Stimulated activated CD8-positive, alpha-beta memory T cell treated with anti-CD3 and anti-CD28 coated beads, Interleukin-4, amount 100 ng/mL, for 24 hours (primary cell): ENCODE measurements at places on chromosomes 2 and 18.

DNA sequence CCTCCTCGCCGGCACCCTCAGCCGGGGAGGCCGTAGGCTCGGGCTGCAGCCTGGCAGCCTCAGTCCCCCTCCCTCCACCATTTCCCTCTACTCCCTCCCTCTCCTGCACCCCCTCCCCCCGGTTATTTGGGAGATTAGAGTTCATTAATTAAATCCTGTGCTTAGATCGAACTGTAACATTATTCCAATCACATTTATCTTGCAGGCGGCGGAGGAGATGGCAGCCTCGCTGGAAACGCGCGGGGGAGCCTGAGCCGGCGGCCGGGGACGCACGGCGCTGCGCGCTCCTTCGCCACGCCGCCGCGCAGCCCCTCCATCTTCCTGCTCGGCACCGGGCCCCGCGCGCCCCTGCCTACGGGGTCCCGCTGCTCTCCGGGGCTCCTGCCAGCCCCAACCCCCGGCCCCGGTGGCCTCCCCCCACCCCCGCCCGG lies at the start of gene ST8SIA3:
Gene ST8SIA3, plus strand, starts transcription at position 287 of the 431 bp plus-strand sequence. CDS start 290 bp downstream, outside the sequence.
- no peak for DNase-seq

GRCh38 chr2:215613280-215613679 lies 177.4 kb upstream of the FN1 start:
- DNase-seq = no peak

DNA sequence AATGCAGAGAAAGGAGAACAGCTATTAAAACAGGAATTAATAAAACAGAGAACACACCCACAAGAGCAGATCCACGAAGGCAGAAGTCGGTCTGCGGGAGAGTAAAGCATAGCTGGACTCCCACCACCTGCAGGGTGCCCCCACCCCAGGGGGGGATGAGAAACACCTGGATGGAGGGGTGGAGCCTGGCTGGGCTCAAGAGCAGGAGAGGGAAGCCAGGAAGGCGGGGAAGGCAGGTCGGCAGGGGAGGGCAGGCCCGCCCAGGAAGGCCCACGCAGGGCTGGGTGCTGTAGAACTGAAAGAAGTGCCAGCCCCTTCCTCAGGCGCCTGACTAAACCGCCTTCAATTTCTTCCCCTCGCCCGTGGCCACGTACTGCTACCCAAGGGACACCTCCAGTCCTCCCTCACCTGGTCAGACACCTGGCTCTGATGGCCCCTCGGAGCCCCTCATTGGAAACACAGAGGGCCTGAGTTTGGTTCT lies 175.4 kb downstream of the HDAC4 start:
- DNase-seq = no peak

GRCh38 chr18:75037689-75037955 lies 171.3 kb downstream of the PTGR3 start:
- DNase-seq = no peak

DNA sequence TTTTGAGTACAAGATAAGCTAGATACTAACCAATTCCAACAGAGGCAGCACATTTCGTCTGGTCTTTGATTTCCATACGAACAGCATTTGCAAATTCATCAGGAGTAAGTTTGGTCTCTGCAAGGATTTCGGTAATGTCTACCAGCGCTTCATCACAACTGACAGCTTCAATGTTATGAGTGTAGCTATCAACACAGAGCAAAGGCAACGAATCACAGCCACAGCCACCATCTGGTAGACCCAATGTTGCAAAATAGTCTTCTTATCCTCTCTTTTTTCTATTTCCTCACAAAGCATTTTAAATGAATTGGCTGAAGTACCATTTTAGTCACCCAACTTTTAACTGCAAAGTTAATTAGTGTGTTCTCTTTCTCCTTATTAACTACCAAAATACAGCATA lies 68.3 kb downstream of the REV1 start:
- no peak for DNase-seq

DNA sequence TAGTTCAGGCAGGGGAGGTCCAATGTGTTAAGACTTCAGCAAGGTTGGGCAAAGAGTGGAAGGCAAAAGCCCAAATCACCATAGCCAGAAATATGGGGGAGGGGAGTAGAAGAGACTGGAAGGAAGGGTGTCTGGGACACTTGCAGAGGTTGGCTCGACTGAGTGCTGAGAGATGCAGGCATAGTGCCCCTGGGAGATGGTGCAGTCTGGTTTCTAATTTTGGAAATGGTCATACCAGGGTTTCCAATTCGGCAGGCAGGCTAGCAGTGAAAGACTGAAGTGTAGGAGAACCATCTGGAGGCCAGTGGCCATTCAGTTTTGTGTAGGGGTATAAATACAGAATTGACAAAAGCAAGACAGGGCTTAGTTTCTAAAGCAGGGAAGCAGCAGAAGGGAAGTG lies 6.2 kb upstream of the SPOPL start:
- no peak for DNase-seq

DNA sequence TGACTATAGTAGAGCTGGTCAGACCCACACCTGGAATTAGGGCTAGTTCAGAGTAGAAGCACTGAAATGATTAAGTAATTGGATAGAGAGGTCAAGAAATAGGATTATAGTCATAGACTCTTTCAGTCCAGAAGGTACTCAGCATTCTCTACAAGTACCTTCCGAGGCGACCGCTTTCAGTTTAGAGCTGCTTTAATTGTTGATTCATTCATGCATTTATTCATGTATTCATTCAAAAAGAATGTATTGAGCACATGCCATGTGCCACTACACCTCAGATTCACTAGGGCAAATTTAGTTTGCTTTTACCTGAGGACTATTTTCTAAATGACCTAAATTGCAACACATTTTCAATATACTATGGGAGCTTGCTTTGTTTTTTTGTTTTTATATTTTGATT lies 48.7 kb downstream of the CRIM1 start:
- no peak for DNase-seq

GRCh38 chr2:43251171-43251731 lies 24.8 kb upstream of the ZFP36L2 start:
- no peak for DNase-seq

DNA sequence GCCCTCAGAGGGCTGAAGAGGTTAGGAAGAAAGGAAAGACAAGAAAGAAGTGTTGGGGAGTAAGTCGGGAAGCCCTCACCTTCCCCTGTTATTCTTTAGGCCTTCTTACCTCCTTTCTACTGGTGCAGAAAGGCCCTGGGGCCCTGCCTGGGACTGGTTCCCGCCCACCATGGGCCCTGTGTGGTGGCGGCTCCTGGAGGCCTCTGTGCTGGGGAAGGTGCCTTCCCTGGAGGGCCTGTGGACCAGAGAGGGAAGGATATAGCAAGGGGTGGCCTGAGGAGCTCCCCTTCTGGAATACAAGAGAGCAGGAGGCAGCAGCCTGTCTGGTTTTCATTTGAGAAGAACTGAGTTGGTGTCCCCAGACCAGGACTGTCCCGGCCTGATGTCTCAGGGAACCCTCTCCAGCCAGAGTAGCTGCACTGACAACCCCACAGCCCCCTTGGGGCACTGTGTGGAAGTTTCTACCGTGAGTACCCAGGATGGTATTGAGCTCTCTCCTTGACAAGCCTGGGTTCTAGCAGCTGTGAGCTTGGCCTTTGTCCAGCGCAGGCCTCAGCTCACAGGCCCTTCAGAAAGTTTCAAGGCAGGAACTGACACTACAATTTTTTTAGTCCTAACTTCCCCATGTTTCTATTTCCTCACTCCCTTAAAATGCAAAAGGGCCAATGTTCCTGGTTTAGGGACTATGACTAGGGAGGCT lies 47.1 kb downstream of the EFR3B start:
- DNase-seq = no peak

DNA sequence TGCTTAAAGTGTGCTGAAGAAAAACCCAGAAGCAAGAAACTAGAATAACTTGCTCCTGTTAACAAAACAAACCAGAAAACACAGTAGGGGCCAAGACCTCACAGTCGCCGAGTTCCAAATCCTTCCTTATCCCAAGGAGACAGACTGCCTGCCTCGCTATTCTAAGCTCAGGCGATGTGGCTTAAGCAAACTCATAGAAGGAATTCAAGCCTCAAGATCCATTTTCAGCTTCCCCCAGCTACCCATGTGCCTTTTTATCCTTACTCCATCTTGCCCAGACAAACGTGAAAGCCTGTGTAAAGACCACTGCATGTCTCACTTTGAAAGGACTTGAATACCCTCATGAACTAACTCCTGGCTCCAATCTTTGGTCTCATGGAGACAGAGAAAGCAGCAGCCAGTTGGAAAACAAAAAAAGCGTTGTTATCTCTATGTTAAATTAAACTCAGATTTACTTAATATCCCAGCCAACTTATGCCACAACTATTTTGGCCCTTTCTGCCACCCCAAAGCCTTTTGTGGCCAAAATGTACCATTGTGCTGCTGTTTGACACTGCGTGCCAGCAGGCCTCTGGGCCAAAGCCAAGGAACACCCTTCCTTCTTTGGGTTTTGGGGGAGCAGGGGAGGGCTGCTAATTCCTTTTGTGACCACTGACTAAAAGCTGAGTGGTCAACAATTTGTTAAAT lies 123.2 kb upstream of the FZD5 start:
- no peak for DNase-seq

- DNase-seq = no peak
These were observed 38.2 kb upstream of the MGAT4A start for GRCh38 chr2:98769114-98769476.

DNA sequence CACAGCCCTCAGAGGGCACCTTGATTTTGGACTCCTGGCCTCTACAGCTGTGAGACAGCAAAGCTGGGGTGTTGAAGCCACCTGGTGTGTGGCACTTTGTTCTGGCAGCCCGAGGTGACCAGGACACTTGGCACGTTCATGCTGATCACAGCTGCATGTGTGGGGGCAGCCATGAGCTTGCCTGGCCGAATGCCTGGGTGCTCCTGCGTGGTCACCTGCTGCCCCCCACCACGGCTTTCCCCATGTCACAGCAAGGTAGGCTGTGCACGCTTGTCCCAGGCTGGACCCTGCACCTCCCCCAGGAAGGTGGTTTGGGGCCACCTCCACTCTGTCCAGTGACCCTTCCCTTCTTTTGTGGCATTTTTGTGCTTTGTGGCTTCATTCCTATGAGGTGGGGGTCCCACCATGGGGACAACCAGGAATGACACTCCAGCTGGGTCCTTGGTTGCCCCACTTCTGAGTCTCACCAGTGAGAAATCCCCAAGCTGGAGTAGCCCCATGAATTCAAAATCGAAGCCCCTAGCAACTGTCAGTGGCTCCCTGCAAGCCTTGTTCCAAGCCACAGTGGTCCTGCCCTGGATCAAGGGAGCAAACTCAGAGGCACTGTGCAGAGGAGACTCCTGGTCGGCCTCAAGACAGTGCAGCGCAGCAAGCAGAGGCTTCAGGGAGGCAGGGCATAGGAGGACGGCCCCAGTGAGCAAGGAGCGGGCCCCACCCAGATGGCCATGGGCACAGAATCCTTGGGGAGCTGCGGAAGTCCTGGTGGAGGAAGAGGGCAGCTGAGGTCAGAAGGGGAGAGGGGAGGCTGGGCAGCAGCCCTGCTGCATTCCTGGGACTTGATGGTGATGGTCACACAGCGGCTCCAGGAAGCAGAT lies 121.4 kb upstream of the HS6ST1 start:
- DNase-seq = no peak
